ENCODE measurements at places on chromosomes 2 and 18.
A peak's percentile ranks its signal among the peaks of the same experiment; 100 is the strongest.

- no peak overlapping the region for H3K27ac ChIP-seq
- H3K36me3 ChIP-seq = no peaks in the 10 kb centered on the region
- H3K4me3 ChIP-seq = no peak overlapping the region
- DNase-seq = no peak
- H3K27me3 ChIP-seq = no peaks in the 10 kb centered on the region
Measured at GRCh38 chr2:151353995-151354394, 3.4 kb upstream of the TNFAIP6 start.

DNA sequence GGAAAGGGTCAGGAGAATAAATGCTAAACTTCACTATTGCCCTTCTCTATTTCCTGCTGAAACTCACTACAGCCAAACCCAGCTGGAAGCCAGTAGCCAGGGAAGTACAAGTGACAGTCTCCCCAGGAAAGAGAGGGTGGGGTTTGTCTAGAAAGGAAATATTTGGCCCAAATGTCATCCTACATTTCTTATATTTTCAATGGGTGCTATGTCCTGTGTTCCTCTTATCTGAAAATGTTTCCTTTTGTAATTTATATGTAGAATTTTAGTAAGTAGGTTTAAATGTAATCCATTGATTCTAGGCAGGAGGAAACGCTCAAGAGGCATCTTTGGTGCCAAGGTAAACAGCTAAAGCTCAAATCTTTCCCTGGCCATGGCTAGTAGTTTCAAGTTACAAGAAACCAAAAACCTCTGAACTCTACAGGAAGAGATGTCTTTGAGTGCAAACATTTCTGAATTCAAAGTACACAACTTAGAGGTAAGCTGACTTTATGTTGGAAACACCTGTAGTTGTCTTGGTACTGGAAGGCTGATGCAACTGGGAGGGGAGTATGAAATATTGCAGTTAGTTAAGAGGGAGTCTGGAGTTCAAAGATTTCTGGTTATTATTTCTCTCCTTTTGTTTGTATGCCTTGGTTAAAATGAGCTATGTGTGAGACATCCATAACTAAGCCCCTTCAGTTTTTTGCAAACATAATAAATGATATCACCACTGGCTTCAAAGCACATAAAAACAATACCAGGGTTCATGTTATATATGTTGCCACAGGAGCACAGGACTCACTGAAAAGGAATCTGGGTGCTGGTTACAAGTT, 356.1 kb upstream of the ZC3H15 start:
- no peak overlapping the region for H3K27ac ChIP-seq
- no peak overlapping the region for H3K4me3 ChIP-seq
- H3K27me3 ChIP-seq = no peaks in the 10 kb centered on the region
- no peaks in the 10 kb centered on the region for H3K4me1 ChIP-seq
- DNase-seq = no peak

GRCh38 chr2:85154048-85154753, 21.0 kb downstream of the TCF7L1 start:
- no peak for DNase-seq
- H3K4me3 ChIP-seq = no peak overlapping the region
- no peak overlapping the region for H3K27ac ChIP-seq
- H3K36me3 ChIP-seq = no peaks in the 10 kb centered on the region
- no peaks in the 10 kb centered on the region for H3K27me3 ChIP-seq

DNA sequence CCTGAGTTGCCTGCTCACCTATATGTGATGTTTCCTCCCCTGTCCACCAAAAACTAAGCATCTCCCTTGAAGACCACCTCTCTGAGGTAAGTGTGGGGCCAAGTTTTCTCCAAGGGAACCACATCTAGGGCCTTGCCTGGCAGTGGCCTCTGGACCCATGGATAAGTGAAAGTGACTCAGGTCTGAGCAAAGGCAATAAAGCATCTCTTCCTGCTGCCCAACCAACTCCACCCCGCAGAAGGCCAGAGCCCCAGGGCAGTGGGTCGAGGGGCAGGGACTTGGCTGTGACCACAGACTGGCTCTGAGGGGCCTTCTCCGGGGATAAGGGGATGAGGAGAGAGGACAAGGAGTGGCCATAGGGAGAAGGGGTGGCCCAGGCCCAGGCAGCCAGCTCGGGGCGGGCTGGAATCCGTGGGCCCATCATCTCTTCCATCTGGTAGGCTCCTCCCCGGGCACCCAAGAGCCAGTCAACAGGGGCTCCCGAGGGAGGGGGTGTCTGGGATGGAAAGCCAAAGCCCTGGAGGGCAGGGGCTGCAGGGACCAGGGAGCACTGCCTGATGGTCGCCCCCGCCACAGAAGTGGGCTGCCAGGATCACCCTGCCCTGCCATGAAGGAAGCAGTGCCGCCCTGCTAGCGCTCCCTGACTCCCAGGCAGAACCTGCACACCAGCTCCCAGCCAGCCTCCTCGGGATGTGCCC, 33.4 kb downstream of the EMX1 start:
- H3K4me1 ChIP-seq = no peaks in the 10 kb centered on the region
- no peak for DNase-seq
- no peak overlapping the region for H3K27ac ChIP-seq
- H3K36me3 ChIP-seq = no peaks in the 10 kb centered on the region
- H3K27me3 ChIP-seq = no peaks in the 10 kb centered on the region
- no peak overlapping the region for H3K4me3 ChIP-seq

DNA sequence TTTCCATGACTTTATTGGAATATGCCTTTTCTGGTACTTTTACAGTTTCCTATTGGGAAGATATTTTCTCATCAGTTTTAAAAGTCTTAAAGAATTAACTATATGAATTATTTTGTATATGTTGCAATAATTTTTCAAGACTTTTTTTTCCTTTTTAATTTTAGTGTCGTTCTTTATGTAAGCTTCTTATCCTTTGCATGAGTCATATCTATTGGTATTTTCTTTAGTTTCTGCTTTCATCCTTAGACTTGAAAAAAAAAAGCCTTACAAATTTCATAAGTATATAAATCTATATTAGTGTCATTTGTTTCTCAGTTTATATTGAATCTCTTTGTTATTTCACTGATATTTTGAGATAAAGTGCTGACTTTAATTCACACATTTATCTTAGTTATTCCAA, 94.9 kb downstream of the DSEL start:
- peaks cover 8% of the 10 kb centered on the region for H3K4me1 ChIP-seq
- no peak overlapping the region for H3K27ac ChIP-seq
- no peaks in the 10 kb centered on the region for H3K36me3 ChIP-seq
- no peaks in the 10 kb centered on the region for H3K27me3 ChIP-seq
- DNase-seq = no peak

DNA sequence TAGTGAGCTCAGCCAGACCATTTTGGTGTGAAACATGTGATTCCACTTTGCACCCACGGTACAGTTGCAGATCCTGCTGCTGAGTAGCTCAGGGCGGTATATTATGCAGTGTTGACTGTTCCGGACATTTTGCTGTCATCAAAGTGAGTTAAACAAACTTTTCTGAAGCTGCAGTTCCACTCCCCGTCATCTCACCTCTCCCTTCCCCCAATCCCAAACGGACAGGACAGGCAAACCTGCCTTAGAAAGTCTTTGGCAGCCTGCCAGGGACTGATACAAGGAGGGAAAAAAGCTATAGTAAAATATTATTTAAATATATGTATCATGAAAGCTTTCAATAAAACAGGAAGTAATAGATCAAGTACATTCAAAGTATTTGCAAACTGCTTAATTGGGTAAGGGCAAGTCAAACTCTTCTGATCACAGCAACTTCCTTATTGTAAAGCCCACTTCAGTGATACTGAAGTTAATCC, 35.5 kb upstream of the SP5 start:
- no peaks in the 10 kb centered on the region for H3K4me1 ChIP-seq
- no peak overlapping the region for H3K27ac ChIP-seq
- no peak overlapping the region for H3K4me3 ChIP-seq
- no peaks in the 10 kb centered on the region for H3K36me3 ChIP-seq

- H3K36me3 ChIP-seq = no peaks in the 10 kb centered on the region
- no peak overlapping the region for H3K27ac ChIP-seq
- no peaks in the 10 kb centered on the region for H3K27me3 ChIP-seq
- DNase-seq = peak; percentile 36
Measured at GRCh38 chr2:236673823-236674185, 104.2 kb downstream of the ACKR3 start.

- no peak for DNase-seq
- no peaks in the 10 kb centered on the region for H3K27me3 ChIP-seq
- no peaks in the 10 kb centered on the region for H3K36me3 ChIP-seq
- peaks cover 7% of the 10 kb centered on the region for H3K4me1 ChIP-seq
Measured at GRCh38 chr2:108323619-108324018, 34.9 kb downstream of the SULT1C2 start.

DNA sequence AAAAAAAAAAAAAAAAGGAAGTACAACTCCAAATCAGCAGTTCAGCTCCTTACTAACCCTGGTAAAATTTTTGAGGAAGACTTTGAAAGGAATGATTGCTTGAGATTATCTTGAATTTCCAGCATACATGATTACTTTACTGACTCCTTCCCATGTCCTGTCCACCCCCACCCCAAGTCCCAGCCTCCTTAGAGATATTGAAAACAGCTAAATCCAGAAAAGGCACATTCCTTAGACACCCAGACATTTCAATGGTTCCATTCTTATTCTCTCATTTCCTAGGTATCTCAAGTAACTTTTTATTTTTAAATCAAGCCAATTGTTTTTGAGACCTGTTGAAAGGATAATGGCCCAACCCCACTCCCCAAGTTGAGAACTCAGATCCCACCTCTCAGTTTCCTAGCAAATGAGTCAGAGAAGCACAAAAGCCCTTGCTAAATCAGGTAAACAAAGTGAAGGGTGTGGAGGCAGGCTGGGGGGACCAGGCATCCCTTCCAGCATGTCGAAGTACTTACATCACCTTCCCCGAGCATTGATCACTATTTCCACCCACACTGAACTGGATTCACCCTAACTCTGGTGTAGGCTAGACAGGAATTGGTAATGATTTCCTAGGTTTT, 95.4 kb upstream of the FZD7 start:
- no peak overlapping the region for H3K4me3 ChIP-seq
- peak; percentile 55 for DNase-seq
- H3K4me1 ChIP-seq = peaks cover 35% of the 10 kb centered on the region
- H3K27ac ChIP-seq = peak overlapping the region; percentile 32
- H3K27me3 ChIP-seq = no peaks in the 10 kb centered on the region
- H3K36me3 ChIP-seq = no peaks in the 10 kb centered on the region

DNA sequence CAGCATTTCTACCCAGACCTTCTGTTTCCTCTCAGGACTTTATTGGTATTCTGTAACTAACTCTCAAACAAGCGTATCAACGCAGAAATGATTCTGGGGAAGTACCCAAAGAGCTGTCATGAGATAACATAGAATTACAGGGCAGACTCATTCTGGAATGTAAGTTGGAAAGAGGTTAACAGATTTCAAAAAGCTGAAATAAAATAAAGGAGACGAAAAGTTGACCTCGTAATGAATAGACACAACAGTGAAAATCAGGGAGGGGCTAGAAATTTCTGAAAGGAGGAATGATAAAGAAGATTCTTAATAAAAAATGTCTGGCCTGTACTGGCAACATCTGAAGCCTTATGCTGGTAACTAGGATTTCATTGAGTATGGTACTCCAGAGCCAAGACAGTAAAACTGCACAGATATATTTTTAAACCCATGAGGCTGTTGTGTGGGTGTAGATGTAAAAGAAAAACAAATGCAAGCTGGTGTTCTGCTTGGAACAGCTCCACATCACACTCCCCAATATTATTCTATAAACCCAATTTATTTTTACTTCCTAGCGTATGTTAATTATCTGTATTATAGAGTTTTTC, 23.9 kb downstream of the RBMS1 start:
- no peaks in the 10 kb centered on the region for H3K27me3 ChIP-seq
- H3K27ac ChIP-seq = no peak overlapping the region
- H3K36me3 ChIP-seq = no peaks in the 10 kb centered on the region
- DNase-seq = no peak

GRCh38 chr18:23824240-23824639, 135.0 kb downstream of the LAMA3 start:
- H3K27me3 ChIP-seq = peaks cover 6% of the 10 kb centered on the region
- H3K4me3 ChIP-seq = no peak overlapping the region
- no peak overlapping the region for H3K27ac ChIP-seq
- no peak for DNase-seq
- H3K4me1 ChIP-seq = peaks cover 3% of the 10 kb centered on the region

GRCh38 chr2:179311101-179311500, 46.5 kb upstream of the SESTD1 start:
- no peak overlapping the region for H3K27ac ChIP-seq
- H3K4me3 ChIP-seq = no peak overlapping the region
- DNase-seq = no peak

GRCh38 chr2:227366769-227367426, 12.2 kb downstream of the TM4SF20 start:
- H3K4me1 ChIP-seq = peaks cover 31% of the 10 kb centered on the region
- no peak overlapping the region for H3K4me3 ChIP-seq
- H3K36me3 ChIP-seq = no peaks in the 10 kb centered on the region

GRCh38 chr18:3177902-3178687, 41.7 kb downstream of the MYOM1 start:
- no peaks in the 10 kb centered on the region for H3K27me3 ChIP-seq
- peaks cover 37% of the 10 kb centered on the region for H3K4me1 ChIP-seq
- DNase-seq = no peak
- H3K4me3 ChIP-seq = no peak overlapping the region

- no peaks in the 10 kb centered on the region for H3K36me3 ChIP-seq
- DNase-seq = no peak
- H3K4me1 ChIP-seq = peaks cover 26% of the 10 kb centered on the region
- H3K27me3 ChIP-seq = no peaks in the 10 kb centered on the region
- no peak overlapping the region for H3K27ac ChIP-seq
Measured at GRCh38 chr2:39623917-39624316, 41.8 kb upstream of the TMEM178A start.

- no peaks in the 10 kb centered on the region for H3K4me1 ChIP-seq
- H3K27me3 ChIP-seq = no peaks in the 10 kb centered on the region
- H3K27ac ChIP-seq = no peak overlapping the region
- no peak overlapping the region for H3K4me3 ChIP-seq
Measured at GRCh38 chr2:172213116-172213860, 110.6 kb upstream of the DLX2 start.

Measured in SJSA1 (cell line).